ENCODE measurements at places on chromosomes 1 and 21.

GRCh38 chr1:15797614-15798390, 9.6 kb downstream of the UQCRHL start:
- no peak for DNase-seq

GRCh38 chr21:25424048-25424447, 183.2 kb downstream of the MRPL39 start:
- DNase-seq: no peak

DNA sequence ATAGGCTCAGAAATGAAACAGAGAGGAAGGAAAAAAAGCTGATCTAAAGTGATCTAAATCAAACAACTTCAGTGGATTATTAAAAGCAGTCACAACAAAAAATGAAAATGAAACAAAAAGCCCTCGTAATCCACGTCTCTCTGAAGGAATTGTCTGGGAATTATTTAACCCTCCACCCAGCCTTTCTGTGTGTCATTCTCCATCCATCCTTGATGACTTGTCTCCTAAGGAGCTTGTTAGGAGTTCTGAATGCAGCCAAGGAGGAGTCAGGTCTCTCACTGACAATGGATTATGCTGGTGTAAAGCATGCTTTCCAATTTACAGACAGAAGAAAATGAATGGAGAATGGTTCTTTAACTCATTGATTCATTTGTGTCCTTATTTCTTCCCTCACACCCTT, 359.3 kb upstream of the RUNX1 start:
- no peak for DNase-seq

DNA sequence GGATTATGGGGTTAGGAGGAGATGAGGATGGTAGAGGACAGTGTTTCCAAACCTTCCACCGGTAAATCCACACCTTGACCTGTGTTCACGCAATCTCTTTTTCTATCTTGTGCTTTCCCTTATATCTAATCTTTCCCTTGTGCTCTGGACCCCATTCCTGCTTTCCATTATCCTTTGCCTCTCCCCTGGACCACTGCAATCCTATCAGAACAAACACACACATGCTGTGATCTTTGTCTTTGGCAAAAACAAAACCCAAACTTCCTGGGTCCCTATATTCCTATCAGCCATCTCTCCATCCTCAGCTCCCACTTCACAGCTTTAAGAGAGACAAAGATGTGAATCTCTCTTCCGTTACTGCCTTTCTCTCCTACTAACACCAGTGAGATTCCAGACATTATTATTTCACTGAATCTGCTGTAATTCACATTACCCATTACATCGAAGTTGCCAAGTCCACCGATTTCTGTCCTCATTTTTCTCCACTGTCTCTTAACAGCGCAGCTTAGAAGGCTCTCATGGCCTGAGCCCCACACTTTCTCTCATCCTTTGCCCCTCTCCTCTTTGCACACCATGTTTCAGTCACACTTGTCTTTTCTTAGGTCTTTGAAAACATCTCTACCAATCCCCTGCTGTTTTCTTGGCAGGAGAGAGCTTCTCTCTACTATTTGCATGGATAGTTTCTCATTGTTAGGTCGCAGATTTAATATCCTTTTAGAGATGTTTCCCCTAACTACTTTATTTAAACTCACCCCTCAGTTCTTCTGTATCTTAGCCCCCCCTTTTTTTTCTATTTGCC, 230.0 kb upstream of the B3GALT2 start:
- DNase-seq: no peak

- DNase-seq: peak; percentile 68
Measured at GRCh38 chr1:68331117-68331865, 99.0 kb upstream of the WLS start.

DNA sequence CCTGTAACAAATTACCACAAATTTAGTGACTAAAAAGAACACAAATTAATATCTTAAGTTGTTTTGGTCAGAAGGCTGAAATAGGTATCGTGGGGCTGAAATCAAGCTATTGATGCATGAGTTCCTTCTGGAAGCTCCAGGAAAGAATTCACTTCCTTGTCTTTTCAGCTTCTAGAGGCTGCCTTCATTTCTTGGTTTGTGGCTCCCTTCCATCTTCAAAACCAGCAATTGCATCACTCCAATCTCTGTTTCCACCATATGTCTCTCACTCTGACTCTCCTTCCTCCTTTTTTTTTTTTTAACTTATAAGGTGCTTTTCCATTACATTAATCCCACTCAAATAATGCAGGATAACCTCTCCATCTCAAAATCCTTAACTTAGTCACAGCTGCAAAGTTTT, 78.4 kb downstream of the OLFM3 start:
- DNase-seq: no peak

GRCh38 chr1:192732787-192733186, 76.1 kb upstream of the RGS2 start:
- DNase-seq: no peak

DNA sequence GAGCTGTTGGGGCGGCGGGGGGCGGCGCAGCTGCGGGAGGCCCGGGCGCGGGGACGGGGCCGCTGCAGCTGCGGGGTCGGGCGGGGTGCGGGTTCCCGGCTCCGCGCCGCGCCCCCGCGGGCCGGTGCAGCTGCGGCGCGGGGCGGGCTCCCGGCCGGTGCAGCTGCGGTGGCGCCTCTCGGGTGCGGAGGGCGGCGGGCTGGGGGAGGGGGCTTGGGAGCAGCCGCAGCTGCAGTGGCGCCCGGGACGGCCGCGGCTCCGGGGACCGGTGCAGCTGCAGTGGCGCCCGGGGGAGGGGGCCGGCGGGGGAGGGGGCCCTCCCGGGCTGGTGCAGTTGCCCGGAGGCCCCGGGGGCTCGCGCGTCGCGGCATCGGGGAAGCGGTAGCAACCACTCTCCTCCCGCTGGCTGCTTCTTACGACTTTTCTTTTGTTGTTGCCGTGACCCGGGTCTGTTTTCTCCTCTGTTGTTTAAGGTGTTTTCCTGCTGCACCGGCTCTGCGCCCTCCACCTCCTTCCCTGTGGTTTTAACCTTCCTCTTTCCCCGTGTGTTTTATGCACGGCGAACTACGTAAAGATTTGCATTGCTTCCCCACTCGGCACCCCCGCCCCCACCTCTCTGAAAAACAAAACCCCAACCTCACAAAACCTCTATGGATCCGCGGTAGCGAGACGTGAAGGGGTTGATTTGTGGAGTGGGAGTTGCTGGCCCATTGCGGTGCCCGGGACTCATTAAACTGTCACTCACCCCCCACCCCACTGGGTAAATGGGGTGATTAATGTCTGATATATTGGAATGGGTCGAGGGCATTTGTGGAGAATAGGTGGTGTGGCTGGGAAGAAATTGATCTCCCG, 1.7 kb upstream of the ZBTB18 start:
- DNase-seq: no peak

DNA sequence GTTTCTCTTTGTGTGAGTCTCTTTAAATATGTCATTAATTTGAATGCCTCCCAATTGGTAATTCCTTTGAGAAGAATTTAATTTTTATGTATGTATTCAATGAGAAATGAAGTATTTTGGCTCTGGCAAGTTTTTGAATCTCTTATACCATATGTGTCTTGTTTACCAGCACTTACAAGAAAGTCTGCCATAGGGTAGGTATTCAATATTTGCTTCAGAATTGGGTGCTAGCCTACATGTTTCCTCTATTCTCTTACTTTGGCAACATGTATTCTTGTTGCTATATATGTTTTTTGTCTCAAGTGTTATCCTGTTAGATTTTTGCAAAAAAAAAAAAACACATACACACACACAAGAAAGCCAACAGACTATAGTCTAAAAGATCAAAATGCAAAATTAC, 350.5 kb upstream of the PRMT6 start:
- DNase-seq: no peak

- DNase-seq: no peak
Measured at GRCh38 chr1:48263041-48263440, 40.5 kb downstream of the SLC5A9 start.

GRCh38 chr1:151058692-151059091, 730 bp downstream of the CDC42SE1 start:
- DNase-seq: peak; percentile 100

GRCh38 chr1:37958690-37959089, 11.8 kb upstream of the INPP5B start:
- no peak for DNase-seq

DNA sequence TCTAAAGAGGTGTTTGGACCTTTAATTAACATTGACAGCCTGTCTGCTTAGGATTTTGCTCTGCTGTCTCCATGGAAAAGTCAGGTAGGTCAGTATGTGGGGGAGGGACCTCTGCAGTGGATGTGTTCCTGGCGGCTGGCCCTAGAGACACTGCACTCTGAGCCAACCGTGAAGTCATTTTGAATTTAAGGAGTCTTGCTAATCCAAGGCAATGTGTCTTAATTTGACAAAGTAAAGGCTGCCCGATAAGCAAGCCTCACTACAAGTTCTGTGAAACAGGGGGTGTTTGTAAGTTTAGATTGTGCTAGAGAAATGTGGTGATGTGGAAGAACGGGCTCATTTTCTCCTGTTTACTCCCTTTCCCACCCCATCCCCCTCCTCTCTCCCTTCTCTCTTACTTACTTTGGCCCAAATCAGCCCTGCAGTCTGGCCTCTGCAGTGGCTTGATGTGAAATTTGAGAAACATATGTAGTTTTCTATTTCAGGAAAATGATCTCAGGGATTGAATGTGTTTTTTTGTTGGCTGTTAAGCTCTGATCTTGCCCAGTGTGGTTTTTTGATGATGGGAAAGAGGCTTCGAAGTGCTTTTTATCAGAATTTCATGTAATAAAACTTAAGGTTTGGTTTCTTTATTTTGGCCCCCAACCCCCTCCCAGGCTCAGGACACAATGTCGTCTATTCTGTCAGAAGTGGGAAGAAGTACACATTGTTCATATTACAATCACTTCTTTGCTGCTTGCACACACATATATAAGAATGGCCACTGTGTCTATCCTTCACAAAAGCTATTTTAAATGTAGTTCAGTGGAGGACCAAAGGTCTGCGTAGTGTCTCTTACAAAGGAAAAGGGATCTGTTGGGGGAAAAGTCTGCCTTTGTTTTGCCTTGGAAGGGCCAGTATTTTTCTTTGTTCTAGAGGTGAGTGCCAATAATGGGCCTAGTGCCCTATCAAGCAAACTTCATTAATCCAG, 96.6 kb downstream of the FGGY start:
- peak; percentile 95 for DNase-seq

DNA sequence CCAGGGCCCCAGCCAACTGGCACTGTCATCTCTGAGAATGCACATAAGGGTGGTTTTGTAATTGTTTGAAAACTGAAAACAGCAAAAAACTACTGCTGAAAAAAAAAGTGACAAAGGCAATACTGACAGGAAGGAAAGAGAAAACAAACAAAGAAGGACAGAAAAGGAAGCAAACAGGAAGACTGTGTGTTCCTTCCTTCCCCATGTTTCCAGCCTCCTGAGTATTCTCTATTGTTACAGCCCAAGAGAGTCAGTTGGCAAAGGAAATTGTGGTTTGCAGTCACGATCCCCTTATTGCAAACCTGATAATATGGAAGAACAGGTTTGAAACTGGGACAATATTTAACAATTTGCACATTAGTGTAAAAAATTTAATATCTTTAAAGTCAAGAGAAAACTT, 1177.6 kb downstream of the PLA2G4A start:
- DNase-seq: no peak

DNA sequence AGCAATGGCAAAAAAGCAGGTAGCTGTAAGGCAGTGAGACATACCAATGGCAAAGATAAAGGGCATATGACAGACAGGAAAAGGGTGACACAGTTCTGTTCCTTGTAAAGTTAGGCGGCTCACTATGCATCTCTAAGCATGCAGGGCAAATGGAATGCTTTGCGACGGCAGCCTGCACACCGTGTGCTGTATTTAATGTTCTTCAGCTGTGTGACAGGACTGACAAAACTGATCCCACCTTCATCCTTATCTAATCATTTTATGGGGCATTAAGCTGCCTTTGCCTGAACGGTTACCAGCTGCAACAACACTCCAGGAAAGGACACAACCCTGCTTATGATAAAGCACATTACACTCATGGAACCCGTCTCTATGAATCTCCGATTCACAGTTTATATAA, 80.5 kb upstream of the VAV3 start:
- DNase-seq: no peak

- DNase-seq: no peak
Measured at GRCh38 chr21:25639551-25640201, 618 bp downstream of the JAM2 start.

DNA sequence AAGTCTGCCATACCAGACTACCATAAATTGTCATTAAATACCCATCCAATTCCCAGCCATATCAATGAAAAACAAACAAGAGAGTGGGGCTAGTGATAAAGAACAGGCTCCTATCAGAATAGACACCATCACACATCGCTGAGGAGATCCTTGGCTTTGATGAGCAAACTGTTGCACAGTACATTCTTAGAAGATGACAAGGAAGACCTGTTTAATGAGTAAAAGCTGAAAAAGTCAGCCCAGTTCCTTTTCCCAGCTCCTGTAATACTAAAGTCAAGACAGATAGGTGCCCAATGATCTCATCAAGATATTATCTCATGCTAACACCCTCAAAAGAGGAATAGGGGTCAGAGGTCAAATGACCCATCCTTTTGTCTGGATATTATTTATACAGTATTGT, 164.5 kb upstream of the COA6 start:
- DNase-seq: no peak

DNA sequence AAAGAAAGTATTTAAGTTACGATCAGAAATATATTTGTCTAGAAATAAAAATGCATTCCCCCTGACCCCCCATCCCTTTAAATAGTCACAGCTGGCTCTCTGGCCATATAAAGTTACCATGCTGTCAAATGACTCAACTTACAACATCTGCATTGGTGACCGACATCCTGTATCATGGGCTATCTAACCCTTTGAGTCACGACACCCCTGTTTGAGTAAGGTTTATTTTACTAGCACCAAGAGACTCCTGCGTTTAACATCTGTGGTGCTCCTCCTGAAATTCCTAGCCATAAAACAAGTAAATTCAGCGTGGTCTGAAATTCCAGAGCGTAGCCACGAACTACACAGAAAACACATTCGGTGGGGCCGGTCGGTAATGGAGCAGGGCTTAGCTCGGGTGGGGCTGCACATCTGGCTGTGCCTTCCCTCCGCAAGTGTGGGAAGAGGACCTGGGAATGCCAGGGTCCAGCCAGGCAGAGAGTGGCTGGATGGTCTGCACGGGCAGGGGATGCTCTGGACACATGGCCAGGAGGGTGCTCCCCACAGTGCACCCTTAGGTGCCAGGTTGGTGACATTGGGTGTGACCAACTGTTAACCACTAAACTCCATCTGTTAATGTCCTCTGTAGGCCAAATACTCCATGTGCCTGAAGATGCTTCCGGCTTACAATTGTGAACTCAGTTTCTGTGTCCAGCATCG, 53.0 kb upstream of the CLDN14 start:
- DNase-seq: no peak

DNA sequence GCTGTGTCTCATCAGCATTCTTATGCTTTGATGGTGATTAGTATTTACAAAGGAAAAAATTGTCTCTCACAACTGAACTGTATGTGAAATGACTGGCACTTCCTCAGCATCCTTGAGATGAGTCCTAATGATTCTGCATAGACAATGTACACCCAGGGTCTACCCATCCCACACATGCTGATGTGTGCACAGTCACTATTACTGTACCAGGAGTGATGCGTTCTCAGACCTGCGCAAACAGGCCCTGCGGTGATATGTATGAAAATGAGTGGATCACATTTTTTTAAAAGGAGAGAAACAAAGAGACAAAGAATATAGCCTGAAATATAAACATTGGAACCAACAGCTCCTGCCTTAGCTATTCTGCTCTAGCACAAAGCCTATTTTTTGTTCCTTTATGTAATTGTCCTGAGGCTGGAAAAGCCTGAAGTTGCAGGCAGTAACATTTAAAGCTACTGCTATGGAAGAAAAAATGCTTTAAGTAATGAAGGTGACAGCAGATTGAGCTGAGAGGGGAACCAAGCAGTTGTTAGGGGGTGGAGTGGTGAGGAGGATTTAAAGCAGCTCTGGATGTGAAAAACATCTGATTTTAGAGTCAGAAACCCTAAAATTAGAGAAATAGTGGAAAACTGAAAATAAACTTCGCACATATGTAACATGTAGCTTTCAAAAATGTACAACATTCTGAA, 5.5 kb downstream of the RCAN1 start:
- DNase-seq: no peak
